ENCODE measurements at places on chromosomes 2 and 18.

- DNase-seq: no peak
Observed at GRCh38 chr2:153311432-153311831, 167.1 kb downstream of the RPRM start.

DNA sequence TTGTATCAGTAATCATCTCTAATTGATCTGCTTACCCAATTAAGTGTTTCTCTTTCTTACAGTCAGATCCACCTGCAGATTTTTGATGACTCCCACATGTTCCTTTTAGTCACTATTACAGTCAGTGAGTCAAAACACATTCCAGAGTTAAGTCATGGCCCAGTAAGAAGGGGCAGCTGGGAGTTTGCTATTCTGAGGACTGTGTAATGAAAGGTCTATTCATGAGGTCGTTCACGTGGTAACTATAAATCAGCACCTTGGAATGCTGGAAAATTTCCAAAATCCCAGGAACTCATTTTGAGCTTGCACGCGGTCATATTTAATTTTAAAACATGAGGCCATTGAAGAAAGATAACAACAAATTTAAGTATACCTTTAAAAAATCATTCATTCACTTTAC, 252.5 kb downstream of the XIRP2 start:
- no peak for DNase-seq

GRCh38 chr2:99656994-99657393, 167.2 kb upstream of the REV1 start:
- DNase-seq: no peak

DNA sequence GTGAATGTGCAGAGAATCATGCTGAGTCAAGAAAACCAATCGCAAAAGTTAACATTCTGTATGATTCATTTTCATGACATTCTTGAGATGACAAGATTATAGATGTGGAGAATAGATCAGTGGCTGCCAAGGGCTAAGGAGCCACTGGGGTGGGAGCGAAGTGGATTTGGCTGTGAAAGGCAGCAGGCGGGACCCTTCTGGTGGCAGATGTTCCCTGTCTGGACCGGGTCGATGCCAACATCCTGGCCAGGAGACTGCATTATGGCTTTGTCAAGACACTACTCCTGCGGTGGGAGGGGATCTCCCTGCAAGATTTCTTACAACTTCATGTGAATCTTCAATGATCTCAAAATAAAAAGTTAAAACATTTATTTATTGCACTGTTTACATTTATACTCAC, 427.9 kb downstream of the GALR1 start:
- no peak for DNase-seq

- no peak for DNase-seq
Observed at GRCh38 chr2:240351826-240352426, 83.5 kb upstream of the GPC1 start.

DNA sequence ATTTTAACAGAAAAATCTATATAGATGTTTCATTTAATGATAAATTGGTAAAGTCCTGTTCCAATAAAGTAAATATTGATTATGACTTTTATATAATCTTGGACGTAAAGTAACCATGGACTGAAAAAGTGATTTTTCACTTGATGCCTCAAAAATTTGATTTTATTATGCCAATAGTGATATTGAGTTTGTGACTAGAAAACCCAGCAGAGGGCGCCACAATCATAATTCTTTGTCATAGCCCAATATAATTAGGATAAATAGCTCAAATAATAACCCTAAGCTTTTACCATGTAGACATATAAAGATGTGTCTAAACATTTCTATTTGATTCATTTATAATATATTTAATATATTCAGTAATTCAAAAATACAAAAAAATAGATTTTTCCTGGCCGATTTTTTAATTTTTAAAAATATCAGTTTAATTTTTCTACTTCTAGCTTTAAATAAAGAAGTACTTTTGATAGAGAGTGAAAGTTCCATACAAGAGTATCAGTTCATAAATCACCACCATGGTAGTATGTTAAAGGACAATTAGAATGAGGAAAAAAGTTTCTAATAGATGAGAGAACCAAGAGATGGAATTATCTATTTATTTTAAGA, 30.7 kb downstream of the CAMKMT start:
- peak; percentile 54 for DNase-seq

GRCh38 chr2:187034434-187034833, 185.5 kb upstream of the ZSWIM2 start:
- no peak for DNase-seq
